ENCODE measurements at places on chromosomes 16 and 17. TPM values are rescaled to one million over a fixed set of nuclear protein-coding genes. Genes with fewer than 3 reads are reported as not detected.

Gene CUEDC1
- not detected for total RNA-seq

Gene ARSG
- 10.9 TPM for total RNA-seq

Gene STH
- total RNA-seq, result not detected

Gene PDF
- 19.9 TPM for total RNA-seq

Measured in activated CD4-positive, alpha-beta T cell treated with anti-CD3 and anti-CD28 coated beads for 36 hours (primary cell).